HuH-7 (cell line): ENCODE measurements at places on chromosomes 4 and X.

DNA sequence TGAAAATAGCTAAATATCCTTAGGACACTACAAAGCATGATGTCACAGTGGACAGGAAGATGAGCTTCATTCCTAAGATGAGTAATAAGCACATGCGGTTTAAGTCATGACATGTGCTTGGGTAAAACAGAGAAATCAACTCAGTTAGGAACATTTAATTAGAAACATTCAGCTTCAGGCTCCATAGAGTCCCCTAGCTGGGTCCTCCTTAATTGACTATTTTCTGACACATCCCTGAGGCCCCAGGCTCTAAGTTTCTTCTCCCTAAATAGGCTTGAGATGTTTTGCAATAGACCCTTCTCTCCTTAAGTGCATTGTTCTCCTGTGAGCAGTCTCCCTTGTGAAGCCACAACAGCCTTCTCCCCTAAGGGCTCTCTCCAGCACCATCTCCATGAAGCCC lies 70.4 kb upstream of the ANXA3 start:
- no peak for DNase-seq

GRCh38 chrX:28273736-28274135 lies 292.5 kb upstream of the DCAF8L1 start:
- no peak for DNase-seq

DNA sequence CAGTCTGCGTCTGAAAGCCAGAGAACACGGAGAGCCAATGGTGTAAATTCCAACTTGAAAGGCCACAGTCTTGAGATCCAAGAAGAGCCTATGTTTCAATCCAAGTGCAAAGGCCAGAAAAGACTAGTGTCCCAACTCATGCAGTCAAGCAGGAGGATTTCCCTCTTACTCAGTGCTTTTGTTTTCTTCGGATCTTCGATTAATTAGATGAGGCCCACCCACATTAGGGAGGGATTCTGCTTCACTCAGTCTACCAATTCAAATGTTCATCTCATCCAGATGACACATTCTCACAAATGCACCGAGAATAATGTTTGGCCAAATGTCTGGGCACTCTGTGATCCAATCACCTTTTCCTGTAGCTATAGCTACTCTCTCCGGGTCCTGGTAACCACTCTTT lies 91.5 kb upstream of the S100G start:
- no peak for DNase-seq

DNA sequence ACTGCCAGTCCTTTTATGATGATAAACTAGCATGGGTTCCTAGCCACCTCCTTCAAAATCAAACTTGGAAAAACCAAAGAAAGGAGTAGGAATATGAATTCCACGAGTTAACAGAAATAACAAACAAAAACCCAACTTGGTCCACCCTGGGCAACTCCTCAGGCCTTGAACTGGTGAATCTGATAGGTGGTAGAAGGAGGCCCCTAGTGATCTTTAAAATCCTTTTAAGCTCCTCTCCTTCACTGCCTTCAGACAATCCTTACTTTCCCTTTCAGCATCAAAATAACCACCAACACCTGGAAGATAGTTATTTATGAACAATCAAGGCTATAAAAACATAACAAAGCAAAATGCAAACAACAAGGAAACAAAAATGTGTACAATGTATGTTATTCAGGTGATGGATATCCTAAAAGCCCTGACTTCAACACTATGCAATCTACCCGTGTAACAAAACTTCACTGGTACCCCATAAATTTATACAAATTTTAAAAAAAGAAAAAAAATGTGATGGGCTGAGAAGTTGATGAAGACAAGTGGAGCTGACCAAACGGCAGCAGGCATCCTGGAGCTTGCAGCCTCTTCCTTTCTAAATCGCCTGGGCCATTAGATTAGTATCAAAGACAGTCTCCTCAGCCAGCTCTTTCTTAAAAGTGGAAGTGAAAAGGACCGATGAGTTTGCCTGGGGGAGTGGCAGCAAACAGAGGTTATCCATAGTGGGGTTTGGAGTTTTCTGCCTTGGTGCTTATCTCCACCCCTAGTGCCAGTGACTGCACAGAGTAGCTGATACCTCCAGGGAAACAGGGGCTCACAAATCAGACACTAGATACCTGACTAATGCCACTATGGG lies 179.6 kb downstream of the TMA16 start:
- no peak for DNase-seq

DNA sequence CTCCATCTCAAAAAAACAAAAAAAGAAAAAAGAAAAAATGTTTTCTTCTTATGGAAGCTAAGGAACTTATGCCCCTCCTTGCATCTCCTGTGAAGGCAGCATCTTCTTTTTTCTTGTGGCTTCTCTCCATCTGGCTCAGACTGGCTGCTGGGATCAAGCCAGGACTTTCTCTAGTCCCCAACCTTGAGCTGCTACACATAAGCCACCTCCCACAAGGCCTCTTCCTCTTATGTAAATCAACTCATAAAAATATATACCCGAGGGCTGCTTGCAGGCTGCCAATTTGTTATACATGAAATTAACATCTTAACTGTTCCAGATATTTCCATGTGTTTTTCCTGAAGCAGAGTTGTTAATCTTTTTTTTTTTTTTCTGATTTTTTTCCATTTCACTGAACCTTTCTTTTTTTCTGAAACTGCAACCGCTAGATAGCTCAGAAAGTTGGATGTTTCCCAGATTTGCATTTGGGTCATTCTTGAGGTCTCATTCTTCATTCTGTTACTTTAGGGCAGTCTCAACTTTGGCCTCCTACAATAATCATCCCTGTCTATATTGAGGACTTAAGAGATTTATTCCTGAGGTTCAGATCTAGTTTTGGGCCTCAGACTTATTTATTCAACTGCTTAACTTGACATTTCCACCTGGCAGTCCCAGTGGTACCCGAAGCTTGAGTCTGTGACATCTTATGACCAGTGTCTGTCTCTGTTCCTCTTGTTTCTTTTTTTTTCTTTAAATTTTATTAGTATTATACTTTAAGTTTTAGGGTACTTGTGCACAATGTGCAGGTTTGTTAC lies 10.3 kb downstream of the SNX25 start:
- DNase-seq = no peak

GRCh38 chrX:152136312-152136711 lies 2.1 kb downstream of the MAGEA10 start:
- no peak for DNase-seq

GRCh38 chr4:79682801-79683530 lies 274.9 kb upstream of the GK2 start:
- DNase-seq = no peak

DNA sequence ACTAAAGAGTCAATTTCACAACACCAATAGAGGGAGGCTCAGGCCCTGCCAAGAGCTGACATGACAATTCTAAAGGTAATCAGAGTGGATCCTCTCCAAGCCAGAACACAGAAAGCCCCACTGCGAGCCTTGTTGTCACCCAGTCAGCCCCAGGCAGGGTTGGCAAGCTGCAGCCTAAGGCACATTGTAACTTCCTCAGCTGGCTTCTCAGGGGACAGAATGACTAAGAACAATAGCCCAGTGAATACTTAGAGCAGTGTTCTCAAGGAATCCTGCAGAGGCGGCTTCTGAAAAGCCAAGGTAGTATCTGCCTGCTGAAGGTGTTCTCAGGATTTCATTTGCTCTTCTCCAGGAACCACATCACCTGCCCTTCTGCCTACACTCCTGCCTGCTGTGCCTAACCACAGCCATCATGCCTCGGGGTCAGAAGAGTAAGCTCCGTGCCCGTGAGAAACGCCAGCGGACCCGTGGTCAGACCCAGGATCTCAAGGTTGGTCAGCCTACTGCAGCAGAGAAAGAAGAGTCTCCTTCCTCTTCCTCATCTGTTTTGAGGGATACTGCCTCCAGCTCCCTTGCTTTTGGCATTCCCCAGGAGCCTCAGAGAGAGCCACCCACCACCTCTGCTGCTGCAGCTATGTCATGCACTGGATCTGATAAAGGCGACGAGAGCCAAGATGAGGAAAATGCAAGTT lies at the start of gene MAGEB4:
Gene MAGEB4 (plus strand): TSS at position 277 of the 692 bp plus-strand sequence. CDS start 136 bp downstream, at position 413.
- no peak for DNase-seq

DNA sequence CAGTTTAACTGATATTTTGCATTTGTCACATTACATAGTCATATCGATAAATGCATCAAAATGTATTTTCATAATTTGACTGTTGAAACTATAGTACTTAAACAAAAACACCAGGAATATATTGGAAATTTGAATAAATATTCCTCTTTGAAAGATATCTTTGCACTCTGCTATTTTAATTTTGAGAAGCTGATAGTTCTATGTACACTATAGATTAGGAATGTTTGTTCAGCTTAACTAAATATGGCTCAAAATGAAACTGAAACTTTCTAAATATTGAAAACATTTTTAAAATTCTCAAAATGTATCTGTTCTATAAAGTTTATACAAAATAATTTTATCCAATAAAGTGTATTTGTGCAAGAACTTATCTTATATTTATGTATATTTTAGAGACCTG lies 510.1 kb downstream of the FSTL5 start:
- DNase-seq = no peak

- no peak for DNase-seq
These were observed 53.2 kb downstream of the SPRY1 start for GRCh38 chr4:123449780-123450179.

GRCh38 chr4:124596816-124597215 lies 115.7 kb downstream of the ANKRD50 start:
- no peak for DNase-seq

DNA sequence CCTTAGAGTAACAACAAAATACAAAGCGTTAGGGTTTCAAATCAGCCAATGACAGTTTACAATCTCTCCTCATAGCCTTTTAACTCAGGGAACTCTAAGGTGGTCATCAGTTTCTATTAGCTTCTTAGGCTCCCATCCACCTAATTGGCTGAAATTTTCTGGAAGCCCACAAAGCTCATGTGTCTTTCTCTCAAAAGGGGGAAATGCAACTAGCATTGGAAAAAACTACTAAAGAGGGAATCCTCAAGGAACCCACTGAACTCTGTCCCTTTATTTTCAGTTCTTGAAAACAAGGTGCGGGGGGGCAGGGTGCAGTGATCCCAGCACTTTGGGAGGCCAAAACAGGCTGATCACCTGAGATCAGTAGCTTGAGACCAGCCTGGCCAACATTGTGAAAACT lies 56.4 kb downstream of the PDGFC start:
- DNase-seq = no peak

DNA sequence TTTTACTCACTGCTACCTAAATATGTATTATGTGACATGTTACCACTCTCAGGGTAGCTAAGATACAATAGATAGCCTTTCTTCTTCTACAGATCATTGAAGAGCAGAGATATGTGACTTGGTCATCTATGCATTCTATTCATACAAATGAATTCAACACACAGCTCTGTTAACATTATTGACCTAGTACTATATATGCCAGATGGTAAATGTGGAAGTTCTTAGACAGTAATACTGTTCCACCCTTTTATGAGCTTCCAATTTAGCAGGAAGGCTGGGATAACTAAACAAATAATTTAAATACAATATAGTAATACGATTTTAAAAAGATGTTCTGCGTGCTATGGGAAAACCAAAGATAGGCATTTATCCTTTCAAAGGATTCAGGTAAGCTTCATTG lies 76.0 kb downstream of the SYTL5 start:
- DNase-seq = no peak

- no peak for DNase-seq
These were observed 4.6 kb downstream of the RAB33A start for GRCh38 chrX:130176354-130176776.

DNA sequence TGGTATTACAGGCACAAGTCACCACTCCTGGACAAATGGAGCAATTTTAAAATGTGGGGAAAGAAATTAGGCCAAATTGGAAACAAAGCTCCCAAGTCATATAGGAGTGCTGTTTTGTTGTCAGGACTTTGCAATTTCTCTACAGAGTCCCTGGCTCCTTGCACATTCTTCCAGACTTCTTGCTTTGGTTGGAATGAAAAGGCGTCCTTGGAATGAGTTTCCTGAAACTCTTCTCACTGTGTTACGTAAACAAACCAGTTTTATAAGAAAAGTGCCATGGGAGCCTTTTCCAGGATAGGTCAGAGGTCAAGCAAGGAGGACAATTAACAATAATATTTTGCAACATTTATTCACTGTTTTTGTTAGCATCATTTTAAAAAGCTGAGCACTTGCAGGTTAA lies 32.4 kb upstream of the KIT start:
- no peak for DNase-seq

DNA sequence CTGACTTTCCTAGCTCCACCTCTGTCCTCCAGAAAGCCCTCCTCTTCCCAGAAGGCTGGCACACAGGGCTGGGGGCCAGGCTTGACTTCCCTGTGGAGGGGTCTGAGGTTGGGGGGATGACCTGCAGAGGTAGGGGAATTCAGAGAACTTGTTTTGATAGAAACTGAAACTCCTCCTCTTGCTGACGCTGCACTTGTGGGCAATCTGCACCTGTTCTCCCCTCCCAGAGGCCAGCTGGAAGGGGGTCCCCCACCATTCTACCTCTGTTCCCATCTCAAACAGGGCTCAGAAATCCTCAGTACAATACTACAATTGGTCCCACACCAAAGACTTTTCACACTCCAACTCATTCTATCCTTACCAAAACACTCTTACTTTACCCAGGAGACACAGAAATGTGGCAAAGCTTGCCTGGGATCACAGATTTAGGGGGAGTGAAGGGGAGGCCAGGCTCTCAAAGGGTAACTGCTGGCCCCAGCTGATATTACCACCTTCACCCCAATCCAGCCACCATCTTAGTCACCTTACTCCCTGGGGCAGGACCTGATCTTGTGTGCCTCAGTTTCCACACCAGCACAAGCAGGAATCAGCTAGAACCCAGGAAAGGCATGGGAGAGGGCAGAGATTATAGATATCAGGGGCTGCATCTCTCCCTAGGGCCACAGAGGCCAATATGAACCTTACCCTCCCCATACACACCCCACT lies 18.5 kb downstream of the OTUD5 start:
- no peak for DNase-seq

- no peak for DNase-seq
These were observed 3.9 kb upstream of the TMPRSS11B start for GRCh38 chr4:68249434-68249833.

- DNase-seq = no peak
These were observed 206.9 kb downstream of the GLUD2 start for GRCh38 chrX:121254336-121254735.

GRCh38 chrX:101973066-101973465 lies 41.2 kb upstream of the ZMAT1 start:
- no peak for DNase-seq
